ENCODE measurements at places on chromosomes 1 and 21.

- DNase-seq, result no peak
Measured at GRCh38 chr1:159594625-159595405, 7.2 kb downstream of the APCS start.

DNA sequence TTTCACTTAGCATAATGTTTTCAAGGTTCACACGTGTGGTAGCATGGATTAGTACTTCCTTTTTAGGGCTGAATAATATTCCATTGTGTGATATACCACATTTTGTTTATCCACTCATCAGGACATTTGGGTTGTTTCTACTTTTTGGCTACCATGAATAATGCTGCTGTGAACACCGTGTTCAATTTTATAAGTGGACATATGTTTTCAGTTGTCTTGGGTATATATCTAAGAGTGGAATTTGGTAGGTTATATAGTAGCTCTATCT, 3.8 kb downstream of the IL22RA1 start:
- no peak for DNase-seq

DNA sequence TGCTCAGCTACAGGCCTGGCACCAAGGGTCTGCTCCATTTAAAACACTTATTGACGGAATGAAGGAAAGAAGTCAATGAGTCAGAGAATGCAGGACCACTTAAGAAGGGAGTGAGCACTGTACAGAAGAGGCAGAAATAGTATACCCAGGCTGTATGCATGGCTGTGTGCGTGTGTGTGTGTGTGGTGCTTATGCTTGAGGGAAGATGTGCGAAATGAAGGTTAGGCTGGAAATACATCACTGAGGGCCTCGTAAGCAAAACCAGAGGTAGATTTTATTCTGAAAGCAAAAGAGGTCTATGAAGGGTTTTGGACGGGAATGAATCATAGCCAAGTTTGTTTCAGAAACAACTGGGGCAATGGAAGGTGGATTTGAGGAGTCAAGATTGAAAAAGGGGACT, 9.7 kb upstream of the ADGRB2 start:
- DNase-seq, result no peak

- no peak for DNase-seq
Measured at GRCh38 chr1:206929524-206929923, 7.8 kb upstream of the FCMR start.
